Fibroblast of skin of left quadriceps (primary cell): ENCODE measurements at places on chromosomes 5 and 9.

DNA sequence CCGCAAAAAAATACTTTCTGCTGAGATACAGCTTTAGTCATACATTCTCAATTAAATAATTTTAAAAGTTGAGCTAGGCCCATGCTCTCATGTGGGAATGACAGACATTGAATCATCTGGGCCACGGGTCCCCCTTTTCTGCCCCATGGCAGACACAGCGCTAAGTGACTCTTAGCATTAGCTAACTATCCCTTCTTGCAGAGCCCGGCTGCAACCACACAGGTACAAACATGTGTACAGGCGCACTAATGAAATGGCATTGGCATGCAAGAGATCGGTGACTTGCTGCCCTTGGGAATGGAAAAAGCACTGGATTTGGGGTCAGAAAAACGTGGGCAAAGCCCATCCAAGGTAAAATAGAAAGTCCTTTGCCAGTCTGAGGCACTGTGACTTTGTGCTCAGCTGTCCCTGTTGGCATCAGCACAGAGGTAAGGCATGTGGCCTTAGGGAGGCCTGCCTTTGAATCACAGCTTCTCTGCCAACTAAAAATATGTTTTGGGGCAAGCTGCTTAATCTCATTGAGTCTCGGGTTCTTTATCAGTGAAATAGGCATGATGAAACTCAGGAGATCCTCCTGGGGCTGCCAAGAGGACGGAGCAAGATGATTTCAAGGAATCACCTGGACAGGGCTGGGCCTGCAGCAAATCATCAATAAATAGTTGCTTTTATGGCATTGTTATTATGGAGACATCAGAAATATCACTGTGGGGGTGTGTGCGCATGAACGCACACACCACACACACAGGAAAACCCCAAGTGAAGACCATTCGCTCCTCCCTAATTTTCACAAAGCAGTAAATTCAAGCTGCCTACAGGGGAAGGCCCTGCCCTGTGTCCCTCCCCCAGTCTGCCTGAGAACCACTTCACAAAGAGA, 54.2 kb downstream of the WHRN start:
- DNase-seq = no peak

DNA sequence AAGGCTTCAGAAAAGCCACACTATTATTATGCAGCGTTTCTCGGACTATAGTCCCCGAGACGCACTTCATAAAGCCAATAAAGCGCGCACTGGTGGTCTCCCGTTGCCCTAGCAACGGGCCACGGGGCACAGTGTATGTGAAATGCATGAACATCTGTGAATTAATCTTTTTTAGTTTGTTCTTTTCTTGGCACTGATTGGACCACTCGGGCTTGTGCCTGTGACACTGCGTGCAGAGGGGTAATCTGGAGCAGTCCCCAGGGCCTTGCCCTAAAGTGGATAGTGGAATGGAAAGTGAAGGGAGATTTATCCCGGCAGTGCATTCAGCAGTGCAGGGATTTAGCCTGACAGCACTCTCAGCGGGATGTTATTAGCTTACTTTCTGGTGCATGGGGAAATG, 92.1 kb downstream of the TLE4 start:
- DNase-seq = no peak

- no peak for DNase-seq
Measured at GRCh38 chr5:135032999-135033861, 798 bp downstream of the PITX1 start.

DNA sequence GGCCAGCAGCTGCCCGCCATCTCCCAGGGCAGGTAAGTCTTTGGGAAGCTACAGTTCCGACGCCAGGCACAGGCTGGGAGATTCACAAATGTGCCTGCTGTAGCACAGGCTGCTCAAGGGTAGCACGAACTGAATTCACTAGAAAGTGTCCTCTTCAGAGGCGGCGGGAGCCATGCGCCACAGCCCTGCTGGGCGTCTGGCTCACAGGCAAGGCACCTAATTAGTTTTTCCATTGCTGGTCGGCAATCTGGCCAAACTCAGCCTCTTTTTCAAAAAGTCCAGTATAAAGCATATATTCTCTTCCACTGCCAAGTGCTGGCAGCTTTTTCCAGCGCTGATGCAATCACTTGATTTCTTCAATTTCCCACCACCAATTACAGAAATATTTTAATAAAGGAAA, 128.9 kb upstream of the RAPGEF1 start:
- DNase-seq = no peak

- no peak for DNase-seq
Measured at GRCh38 chr9:117739624-117740347, 35.6 kb downstream of the TLR4 start.

DNA sequence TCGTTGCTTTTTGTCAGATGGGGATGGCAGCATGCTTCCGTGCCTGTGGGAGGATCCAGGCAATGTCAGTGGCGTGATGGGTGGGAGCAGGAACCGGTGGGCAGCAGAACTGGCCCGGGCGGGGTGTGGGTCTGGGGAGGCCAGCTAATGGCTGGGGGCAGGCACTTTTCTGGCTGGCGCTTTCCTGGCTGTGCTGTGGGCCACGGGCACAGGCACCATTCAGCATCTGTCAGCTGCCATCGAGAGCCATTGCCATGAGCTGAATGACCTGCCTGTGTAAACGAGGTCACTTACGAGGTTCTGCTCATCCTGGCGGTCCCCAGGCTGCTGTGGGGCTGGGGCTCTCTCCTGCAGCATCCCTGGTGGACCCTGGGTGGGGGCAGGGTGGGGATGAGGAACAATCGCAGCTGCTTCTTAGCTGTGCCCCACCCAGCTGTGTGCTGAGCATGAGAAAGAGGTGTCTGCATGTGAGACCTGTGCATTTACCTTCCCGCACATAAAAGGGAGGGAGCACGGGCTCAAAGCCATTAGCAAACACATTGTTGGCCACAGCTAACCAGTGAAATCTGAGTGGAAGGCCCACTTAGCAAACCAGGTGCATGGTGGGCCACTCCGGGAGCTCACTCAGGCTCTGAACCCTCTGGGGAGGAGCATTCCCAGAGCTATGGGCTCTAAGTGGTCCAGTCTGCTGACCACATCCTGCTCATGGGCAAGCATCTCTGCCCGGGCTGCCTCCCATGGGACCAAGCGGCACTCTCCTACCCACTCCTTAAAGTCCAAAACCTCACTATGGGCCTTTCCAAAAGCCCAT, 41.3 kb upstream of the OLFM1 start:
- DNase-seq = no peak

DNA sequence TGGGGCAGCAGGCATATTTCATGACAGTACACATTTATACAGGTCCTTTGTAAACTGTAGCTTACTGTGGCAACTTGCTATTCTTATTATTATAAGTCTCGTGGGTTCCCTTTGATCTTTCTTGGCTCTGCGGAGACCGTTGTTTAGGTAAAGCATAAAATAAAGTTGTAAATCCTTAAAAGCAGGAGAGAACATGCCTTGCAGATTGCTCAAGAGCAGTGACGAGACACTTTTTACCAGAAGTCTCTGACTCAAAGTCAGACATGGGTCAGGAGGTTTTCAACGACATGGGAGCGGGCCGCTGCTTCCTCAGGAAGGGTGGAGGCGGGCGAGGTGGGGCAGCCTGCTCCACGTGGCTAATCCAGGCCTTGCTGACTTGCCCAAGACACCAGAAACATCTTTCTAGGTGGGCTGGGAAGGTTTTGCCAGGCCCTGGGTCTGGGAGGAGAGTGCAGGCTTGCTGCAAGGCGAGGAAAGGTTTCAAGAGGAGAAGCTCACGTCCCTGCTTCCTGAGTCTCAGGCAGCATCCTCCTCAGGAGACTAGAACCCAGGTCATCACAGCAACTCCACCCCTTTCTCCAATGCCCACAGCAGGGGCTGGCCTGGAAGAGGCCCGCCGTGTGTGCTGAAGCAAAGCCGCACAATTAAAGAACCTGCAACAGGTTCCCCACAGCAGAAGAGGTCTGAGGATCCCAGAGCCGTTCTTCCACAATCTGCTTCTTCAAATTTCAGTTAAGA, 6.5 kb downstream of the TBC1D2 start:
- DNase-seq = peak; percentile 71

DNA sequence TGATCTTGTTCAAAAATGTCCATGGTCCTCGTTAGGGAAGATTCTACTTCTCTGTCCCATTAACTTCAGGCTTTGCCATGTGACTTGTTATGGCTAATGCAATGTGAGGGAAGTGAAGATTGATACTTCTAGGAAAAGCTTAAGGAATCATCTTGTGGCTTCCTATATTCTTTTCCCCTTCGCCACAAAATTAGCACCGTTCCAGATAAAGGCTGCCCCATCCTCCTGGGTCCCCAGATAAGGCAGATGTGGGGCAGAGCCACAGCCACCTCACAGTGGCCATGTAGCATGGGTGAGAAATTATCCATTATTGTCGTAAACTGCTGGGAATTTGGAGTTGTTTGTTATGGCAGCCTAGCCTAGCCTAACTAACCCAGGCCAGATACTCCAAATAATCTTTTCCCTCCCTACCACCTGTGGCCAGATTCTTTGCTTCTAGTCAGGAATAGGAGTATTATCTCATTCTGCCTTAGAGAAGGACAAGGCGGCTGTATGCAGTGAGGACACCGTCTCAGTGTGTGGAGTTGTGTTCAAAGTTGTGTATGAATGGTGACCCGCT, 31.9 kb upstream of the BOD1 start:
- DNase-seq = no peak

GRCh38 chr5:6633469-6634245, 417 bp downstream of the SRD5A1 start:
- no peak for DNase-seq
